ENCODE measurements at places on chromosomes 4 and X.

GRCh38 chr4:86498863-86499166 lies 95.3 kb upstream of the PTPN13 start:
- no peak for DNase-seq

DNA sequence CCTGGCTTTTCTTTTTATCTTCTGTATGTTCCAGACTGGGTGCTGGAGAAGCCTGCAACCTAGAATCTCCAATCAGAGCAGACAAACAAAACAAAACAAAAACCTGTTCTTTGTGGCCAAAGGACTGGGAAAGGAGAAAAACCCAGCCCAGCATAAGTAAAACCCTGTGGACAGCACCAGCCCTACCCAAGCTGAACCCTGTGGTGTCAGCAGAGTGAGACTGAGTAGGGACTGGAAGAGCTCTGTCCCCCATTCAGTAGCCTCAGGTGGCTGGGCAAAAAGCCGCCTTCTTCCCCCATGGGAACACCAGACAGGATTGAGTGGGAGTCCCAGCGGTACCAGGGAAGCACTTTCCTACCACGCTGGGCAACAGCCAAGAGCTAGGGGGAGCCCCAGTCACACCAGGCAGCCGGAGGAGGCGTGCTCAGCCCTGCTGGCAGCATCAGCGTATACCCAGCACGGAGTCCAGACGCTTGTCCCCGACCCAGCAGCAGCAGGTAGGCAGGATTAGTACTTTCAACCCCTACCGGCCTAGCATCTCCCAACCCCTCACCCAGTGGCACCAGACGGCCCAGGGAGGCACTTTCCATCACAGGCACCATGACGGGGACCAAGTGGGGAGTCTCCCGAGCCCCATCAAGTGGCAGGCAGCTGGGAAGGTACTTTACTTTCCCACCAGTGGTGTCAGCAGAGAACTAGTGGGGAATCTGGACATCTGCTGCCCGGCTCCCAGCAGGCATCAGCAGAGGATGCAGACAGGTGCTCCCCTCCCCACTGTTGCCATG lies 8.6 kb upstream of the JADE3 start:
- DNase-seq: peak; percentile 82

- no peak for DNase-seq
Measured at GRCh38 chr4:174672276-174672675, 150.0 kb upstream of the HPGD start.

DNA sequence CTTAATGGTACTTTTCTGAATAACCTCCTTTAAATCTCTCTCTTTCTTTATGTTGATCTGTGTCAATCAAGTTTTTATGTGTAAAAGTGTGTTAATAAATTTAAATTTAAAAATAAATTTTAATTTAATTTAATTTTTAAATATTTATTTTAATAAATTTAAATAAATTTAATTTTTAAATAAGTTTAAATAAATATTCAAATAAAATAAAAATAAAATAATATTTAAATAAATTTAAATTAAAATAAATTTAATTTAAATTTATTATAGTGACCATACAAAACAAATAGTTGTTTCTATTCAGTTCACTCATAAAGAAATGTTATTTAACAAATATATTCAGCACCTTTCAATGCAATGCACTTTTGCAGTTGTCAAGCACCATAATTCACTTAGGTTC lies 146.9 kb downstream of the GRID2 start:
- no peak for DNase-seq

GRCh38 chr4:186813377-186814068 lies 89.9 kb upstream of the FAT1 start:
- no peak for DNase-seq

GRCh38 chrX:50768801-50769200 lies 45.2 kb downstream of the SHROOM4 start:
- no peak for DNase-seq

GRCh38 chrX:31147175-31147574 lies 75.3 kb upstream of the FTHL17 start:
- no peak for DNase-seq

- DNase-seq: no peak
Measured at GRCh38 chr4:33696586-33696985, 2547.7 kb downstream of the ARAP2 start.

- DNase-seq: no peak
Measured at GRCh38 chr4:80831383-80832361, 198.8 kb upstream of the BMP3 start.

- DNase-seq: no peak
Measured at GRCh38 chr4:174813292-174813691, 15.8 kb downstream of the GLRA3 start.

GRCh38 chrX:13598877-13599276 lies 29.5 kb downstream of the EGFL6 start:
- no peak for DNase-seq

DNA sequence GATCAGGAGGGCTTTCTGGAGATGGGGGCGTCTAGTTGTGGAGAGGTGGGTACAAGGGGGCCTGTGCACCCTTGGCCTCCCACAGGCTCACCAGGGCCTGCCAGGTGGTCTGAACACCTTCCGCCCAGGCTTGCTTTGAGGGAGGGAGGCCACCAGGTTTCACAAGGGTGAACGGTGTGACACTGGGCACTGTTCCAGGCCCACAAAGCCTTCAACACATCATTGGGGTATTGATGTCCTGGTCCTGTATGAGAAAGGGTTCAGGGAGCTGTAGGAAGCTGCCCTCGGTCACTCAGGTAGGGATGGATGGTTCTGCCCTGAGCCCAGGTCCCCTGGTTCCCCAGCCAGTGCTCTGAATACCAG lies 6.0 kb downstream of the HTRA3 start:
- DNase-seq: peak; percentile 11
